Iris pigment epithelial cell (primary cell): ENCODE measurements at places on chromosomes 5 and 9.

DNA sequence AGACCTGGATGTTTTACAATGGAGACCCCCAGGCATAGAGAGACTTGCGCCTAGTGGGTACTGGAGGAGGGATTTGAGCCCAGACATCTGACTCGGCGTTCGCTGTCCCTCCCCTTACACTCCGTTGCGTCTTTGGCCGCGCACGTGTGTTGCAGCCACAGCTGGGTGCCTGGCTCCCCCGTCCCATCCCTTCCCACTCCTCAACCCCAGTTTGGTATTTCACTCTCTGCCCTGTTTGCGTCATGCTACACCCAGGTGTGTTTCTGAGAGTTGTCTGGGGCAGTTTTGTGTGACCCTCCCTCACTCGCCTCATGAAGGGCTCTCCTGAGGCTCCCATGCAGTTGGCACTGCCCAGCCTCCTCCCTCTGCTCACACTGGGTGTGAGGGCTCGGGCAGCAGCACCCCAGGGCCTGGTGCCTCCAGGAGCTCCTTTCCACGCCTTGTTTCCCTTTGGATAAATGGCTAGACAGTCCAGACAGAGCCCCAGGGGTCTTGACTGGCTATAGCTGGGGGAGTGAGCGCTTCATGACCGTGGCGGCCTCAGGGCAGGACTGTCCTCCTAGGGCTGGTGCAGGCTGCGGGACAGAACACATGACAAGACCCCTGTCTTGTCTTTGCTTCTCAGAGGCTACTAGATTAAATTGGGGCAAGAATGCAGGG lies 13.6 kb downstream of the TCF7 start:
- DNase-seq, result no peak

DNA sequence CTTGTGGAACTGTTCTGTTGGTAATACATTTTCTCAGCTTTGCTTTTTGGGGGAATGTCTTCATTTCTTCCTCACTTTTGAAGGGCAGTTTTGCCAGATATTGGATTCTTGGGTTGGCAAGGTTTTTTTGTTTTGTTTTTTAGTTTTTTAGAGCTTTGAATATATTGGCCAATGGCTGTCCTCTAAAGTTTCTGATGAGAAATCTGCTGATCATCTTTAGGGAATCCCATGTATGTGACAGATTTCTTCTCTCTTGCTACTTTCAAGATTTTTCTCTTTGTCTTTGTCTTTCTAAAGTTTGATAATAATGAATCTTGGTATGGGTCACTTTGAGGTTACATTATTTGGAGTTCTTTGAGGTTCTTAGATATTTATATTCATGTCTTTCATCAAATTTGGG lies 227.4 kb downstream of the FBXL7 start:
- no peak for DNase-seq

- DNase-seq, result no peak
Observed at GRCh38 chr5:1723957-1724821, 75.4 kb downstream of the MRPL36 start.

DNA sequence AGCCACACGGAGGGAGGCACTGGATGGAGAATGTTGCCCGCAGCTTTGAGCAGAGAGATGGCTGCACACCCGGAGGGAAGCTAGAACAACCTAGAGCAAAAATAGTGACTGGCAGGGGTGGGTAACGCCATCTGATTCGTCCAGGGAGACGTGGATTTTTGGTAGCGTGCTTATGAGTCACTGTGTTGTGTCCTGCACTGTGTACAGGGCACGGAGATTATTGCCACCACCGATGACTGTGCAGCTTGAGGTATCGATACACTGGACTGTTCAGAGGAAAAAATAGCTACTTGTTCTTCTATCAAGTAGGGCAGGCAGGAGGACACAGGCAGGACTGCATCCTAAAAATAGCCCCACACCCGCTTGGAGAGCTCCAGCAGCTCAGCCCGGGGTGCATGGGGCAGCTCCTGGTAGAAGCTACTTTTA lies 6.0 kb downstream of the UBE2QL1 start:
- no peak for DNase-seq

GRCh38 chr5:177099422-177100093 lies 12.8 kb downstream of the FGFR4 start:
- DNase-seq, result no peak

DNA sequence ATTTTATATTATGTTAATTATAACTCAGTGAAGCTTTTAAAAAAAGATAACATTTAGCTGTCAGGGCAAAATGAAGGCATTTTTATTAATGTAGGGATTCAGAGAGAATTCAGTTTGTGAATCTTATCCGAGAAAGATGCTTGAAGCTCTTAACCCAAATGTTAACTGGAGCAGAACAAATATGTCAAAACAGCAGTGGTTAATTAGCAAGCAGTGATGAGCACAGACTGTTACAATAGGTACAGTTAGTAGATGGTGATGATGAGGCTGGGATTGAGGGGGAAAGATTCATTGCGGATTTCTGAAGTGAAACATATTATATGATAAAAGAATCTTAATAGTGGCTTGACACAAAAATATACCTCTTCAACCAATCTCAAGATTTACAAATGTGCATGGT lies 356.7 kb downstream of the DIRAS2 start:
- DNase-seq, result no peak

DNA sequence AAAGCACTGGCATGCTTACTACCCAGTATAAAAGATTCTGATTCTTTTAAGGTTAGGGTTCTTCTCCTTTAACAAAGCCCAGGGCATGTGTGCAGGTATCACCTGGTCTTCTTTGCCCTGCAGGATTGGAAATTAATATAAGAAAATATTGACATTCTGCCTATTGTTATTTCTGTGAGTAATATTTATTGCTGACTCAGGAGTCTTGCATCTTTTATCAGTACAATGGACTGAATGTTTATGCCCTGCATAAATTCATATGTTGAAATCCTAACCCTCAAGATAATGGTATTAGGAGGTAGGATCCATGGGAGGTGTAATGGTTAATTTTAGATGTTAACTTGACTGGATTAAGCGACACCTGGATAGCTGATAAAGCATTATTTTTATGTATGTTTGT lies 189.0 kb downstream of the LRRC70 start:
- DNase-seq, result no peak

GRCh38 chr5:169745441-169746146 lies 108.5 kb downstream of the DOCK2 start:
- DNase-seq, result peak; percentile 56

GRCh38 chr9:78430387-78430786 lies 133.5 kb downstream of the PSAT1 start:
- no peak for DNase-seq

DNA sequence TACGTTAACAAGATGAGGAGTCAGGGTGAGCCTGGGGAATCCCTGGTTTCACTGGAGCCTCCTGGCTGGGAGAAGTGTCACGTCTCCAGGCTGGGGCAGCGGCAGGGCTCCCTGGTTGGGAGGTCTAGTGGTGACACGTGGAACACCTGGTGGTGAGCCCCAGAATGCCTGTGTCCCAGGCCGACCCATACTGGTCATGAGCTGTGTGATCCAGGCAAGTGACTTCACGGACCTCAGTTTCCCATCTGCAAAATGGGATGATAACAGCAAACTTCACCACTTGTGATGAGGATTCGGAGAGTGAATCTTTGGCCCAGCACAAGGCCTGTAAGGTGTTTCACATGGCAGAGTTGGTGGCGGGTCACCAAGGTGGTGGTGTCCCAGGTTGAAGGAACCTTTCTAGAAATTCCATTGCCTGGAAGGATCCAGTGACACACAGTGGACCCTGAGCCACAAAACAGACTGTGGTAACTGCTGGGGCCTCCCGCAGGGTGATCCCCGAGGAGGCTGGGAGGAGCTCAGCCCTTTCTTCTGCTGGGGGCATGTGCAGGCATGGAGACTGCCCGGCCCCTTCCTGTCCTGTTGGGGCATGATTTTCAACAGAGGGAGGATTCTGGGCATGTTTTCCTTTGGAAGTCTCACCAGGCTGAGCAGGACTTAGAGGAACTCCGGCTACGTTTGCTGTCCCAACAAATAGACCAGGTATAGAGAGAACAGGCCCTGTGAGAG lies 153.9 kb upstream of the IER5L start:
- no peak for DNase-seq

DNA sequence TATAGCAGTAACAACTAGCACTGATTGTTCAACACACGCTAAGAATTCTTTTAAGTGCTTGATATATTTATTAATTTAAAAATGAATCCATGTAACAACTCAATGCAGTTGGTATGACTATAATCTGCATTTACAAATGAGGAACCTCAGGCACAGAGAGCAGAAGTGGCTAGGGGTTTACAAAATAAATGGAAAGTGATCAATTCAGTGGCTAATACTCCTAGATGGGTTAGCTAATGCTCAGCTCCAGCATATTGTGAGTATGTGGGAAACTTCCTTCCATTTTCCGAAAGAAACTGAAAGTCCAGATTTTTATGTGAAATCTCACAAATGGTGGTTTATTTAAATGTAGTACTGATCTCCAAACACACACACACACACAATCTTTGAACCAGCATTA lies 128.0 kb downstream of the RFX3 start:
- no peak for DNase-seq

- no peak for DNase-seq
Observed at GRCh38 chr5:126778675-126779403, 1.9 kb downstream of the LMNB1 start.

DNA sequence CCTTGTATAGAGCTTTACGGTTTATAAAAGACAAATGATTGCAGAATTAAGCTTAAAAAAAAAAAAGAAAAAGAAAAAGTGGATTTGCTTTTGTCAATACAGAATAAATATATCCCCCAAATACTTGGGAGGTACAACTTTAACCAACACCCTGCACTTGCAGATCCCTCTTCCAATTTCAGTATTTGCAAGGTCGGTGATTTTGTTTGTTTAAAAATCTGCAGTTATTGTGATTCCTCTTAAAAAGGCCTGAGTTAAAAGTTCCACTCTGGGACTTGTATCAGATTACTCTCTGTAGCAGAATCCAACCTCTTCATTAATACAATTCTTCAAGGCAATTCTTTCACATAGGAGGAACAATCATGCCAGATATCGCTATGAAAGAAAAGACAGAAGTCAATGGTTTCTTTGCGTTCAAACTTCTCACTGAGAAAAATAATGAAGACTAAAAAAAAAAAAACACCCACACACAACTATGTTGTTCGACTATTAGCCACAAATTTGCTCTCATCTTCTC lies 400.9 kb downstream of the EBF1 start:
- no peak for DNase-seq

DNA sequence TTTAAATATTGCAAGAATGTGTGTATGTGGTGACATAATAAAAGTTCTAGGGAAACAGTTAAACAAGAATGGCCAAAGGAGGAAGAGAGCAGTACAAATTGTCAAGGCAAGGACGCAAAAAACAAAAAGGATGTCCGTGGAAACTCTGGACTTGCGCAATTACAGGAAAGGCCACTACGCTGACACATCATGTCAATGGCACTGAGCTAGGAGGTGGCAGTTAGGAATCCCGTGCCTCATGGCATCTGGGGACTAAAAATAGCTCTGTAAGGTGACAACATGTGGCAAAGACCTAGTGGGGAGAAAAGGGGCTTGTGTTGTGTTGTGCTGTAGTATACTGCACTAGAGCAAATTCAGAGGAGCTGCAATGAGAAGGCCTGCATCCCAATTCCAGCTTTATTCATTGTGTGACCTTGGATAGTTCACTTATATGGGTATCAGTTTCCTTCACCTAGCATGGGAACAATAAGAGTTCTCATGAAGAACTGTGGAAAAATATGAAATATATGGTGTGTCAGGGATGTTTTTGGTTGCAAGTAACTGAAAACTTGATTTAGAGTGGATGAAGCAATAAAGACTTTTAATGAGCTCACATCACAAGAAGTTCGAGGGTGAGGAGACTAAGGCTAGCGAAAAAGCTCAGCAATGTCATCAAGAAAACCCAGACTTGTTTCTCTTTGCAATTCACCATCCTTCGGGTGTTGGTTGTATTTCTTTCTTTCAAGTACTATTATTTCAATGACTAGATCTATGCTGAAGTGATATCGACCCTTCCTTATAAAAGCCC lies 124.1 kb upstream of the STC2 start:
- peak; percentile 60 for DNase-seq

- DNase-seq, result no peak
Observed at GRCh38 chr5:153630546-153630945, 140.1 kb downstream of the GRIA1 start.

- DNase-seq, result no peak
Observed at GRCh38 chr5:459562-460272, 16.7 kb downstream of the EXOC3 start.

GRCh38 chr5:56715986-56716385 lies 99.4 kb upstream of the MAP3K1 start:
- DNase-seq, result no peak

DNA sequence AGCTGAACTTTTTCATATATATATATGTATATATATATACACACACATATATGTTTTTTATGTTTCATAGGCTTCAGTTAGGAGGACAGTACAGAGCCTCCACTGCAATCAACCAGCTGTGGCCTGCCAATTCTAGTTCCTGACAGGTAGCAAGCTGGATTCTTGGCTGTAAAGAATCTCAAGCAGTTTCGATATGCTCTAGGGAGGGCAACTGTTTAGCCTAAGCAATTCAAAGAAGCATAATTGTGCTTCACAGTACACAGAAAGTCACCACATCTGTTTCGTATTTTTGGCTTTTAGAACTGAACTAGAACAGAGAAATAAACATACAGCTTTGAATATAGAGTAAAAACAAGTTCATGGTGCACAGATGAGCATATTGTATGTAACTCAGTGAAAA lies 152.4 kb upstream of the ARRDC3 start:
- no peak for DNase-seq

- no peak for DNase-seq
Observed at GRCh38 chr9:134341306-134341705, 15.1 kb downstream of the RXRA start.

GRCh38 chr5:111229221-111229835 lies 5.1 kb downstream of the CAMK4 start:
- DNase-seq, result no peak

DNA sequence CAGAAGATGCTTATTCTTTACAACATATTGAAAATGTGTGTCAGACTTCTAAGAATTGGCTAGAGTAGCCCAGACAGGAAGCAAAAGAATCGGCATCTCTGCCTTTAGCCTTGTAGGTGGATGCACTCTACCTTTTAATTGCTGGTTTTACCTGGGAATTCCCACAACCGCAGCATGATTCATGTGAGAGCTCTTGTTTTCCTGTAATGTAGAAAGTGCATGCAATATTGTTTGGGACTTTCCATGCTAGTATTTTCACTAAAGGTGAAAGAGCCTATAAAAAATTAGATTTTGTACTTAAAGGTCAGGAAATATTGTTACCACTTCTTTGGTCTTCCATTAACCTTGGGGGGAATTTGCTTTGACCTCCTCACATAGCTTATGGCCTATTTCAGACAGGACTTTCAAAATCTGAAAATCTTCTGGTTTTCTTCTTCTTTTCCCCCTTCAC lies 89.8 kb downstream of the NTRK2 start:
- DNase-seq, result no peak

DNA sequence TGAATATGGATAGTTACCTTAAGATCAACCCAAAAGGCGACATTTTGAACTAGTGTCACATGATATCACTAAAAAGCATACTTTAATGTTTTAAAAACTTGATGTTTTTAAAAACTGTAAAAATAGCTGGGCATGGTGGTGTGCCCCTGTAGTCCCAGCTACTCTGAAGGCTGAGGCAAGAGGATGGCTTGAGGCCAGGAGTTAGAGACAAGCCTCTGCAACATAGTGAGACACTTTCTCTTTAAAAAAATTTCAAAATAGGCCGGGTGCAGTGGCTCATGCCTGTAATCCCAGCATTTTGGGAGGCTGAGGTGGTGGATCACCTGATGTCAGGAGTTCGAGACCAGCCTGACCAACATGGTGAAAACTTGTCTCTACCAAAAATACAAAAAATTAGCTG lies 129.5 kb downstream of the NPR3 start:
- DNase-seq, result no peak

- DNase-seq, result no peak
Observed at GRCh38 chr9:5510989-5511388, 658 bp downstream of the PDCD1LG2 start.

GRCh38 chr9:88663771-88664419 lies 128.9 kb downstream of the NXNL2 start:
- DNase-seq, result peak; percentile 93
